ENCODE measurements at places on chromosomes 12 and 14.

DNA sequence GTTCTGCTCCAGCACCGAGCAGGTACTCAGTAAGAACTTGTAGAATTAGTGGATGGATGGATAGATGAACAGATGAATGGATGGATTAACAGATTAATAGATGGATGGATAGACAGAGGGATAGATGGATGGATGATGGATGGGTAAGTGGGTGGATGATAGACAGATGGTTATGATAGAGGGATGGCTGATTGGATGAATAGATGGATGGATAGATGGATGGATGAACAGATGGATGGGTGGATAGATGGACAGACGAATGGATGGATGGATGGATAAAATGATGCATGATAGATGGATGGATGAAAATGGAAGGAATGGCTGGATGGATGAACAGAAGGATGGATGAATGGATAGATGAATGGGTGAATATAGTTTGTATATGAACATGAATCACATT is 8.0 kb upstream of the MAP1LC3B2 start:
- DNase-seq = no peak

- DNase-seq = no peak
Measured at GRCh38 chr12:30515351-30515750, 180.3 kb downstream of the IPO8 start.

- DNase-seq = no peak
Measured at GRCh38 chr12:121537814-121538698, 42.8 kb downstream of the KDM2B start.

DNA sequence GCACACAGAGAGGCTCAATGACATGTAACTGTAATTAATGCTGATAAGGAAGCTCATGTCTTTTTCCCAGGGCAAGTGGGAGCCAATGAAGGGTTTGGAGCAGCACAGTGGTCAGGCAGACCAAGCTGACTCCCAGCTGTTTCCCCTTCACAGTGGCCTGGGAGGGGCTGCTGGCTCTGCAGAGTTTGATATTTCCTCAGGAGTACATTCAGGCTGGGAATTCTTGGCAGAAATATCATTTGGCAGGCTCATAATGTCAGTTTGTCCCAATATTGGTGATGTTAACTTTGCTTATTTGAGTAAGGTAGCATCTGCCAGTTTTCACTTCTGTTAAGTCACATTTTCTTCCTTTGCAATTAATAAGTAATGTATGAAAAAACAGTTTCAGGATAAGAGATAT is 247.0 kb downstream of the EMP1 start:
- no peak for DNase-seq

- DNase-seq = no peak
Measured at GRCh38 chr14:58716706-58717105, 78.9 kb downstream of the DACT1 start.

DNA sequence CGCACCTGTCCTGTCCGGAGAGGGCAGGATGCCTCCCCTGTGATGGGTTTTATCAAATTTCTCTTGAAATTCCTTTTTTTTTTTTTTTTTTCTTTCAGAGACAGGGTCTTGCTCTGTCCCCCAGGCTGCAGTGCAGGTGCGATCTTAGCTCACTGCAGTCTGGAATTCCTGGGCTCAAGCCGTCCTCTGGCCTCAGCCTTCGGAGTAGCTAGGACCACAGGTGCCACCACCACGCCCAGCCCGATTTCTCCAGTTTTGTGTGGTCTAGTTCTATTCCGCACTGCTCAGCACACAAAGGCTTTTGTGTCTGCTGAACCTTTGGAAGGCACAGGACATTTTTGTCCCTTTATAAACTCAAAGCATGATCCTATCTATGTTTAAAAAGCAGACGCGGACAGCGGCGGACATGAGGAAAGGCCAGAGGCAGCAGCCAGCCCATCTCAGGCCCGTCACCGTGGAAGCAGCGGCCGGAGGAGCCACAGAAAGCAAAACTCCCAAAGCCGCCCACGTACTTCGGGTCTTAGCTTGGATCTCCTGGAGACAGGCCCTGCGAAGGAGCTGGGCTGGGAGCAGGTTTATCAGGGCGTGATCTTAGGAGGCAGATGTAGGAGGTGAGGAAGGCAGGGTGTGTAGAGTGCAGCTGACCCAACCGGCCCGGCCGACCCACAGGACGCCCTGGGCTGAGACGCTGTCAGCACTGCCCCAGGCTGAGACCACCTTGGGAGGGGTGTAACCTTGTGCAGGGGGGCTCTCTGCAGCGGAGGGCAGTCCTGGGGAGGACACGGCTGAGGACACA is 30.9 kb upstream of the FBRSL1 start:
- DNase-seq = no peak
